ENCODE measurements at places on chromosomes 7 and 10.

DNA sequence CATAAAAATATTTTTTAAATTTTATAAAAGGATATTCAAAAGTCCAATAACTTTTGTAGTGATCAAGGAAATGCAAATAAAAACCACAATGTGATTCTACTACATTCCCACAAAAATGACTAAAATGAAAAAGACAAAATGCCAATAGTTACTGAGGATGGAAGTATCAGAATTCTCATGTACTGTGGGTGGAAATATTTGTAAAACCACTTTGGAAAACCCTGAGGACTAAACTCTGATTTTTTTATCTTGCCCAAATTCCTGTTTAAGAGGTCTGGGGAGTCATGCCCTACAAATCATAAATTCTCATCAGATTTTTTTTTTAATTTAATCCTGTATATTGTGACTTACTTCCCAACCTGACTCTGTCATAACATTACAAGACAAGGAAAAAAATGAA is 9.8 kb upstream of the SEMA3D start:
- no peak for DNase-seq

- no peak for DNase-seq
These were observed 9.0 kb downstream of the LRRC27 start for GRCh38 chr10:132341017-132341416.

DNA sequence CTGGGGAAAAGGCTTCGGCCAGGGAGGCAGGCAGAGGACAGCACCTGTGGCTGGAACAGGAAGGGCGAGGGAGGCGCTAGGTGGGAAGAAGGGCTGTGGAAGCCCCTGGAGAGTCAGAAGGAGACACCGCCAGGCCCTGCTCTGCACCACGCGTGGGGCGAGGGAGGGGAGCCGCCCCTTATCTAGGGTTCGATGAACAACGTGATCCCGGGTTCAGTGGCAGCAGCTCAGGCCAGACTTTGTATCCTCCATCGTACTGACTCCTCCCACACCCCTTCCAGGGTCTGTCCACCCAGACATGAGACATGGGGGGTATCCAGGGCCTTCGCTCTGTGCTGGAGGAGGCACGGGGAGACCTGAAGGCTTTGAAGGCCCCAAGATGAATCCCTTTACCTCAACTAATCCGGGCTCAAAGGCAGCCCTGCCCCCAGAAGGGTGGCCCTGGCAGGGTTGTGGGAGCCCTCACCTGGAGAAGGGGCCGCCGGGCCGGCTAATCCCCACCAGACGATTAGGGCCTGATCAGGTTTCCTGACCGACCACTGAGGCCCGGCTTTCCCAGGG is 110.8 kb downstream of the PDGFA start:
- no peak for DNase-seq

GRCh38 chr10:115649217-115649616 is 556.1 kb downstream of the ATRNL1 start:
- DNase-seq, result no peak

GRCh38 chr7:70590126-70590854 is 541.7 kb upstream of the GALNT17 start:
- no peak for DNase-seq

- no peak for DNase-seq
These were observed 69.4 kb downstream of the RNF133 start for GRCh38 chr7:122629412-122629953.

- no peak for DNase-seq
These were observed 417.2 kb downstream of the PLXDC2 start for GRCh38 chr10:20233423-20233822.

- no peak for DNase-seq
These were observed 113.6 kb upstream of the RET start for GRCh38 chr10:42963312-42963711.

DNA sequence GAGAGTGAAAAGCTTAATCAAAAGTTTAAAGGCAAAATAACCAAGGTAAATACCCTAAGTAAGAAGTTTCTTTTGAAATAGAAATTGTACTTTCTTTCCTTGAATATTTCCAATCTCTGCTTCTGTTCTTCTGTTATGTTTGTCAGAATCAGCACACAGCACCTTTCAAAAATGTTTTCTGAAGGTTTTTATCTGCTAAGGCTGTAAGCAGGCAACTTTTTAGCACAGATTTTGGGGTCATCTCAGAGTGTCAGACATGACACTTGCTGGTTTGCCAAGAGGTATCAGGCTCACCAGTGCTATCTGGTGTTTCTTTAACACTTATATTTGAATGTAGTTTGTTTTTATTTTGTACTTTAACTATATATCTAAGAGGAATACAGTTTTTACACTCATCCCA is 94.2 kb downstream of the CDK6 start:
- no peak for DNase-seq

GRCh38 chr7:83439026-83439425 is 209.9 kb downstream of the SEMA3E start:
- no peak for DNase-seq
